Kidney epithelial cell (primary cell): ENCODE measurements at places on chromosomes 5 and 9. TPM values are rescaled to one million over a fixed set of nuclear protein-coding genes. Genes with fewer than 3 reads are reported as not detected.

- no peak for DNase-seq
Observed at GRCh38 chr9:130663258-130663976, 977 bp upstream of the PRDM12 start.

- DNase-seq: no peak
Observed at GRCh38 chr5:5615569-5615968, 193.1 kb downstream of the ICE1 start.

- DNase-seq: no peak
Observed at GRCh38 chr5:26024774-26025173, 1013.6 kb downstream of the CDH9 start.

GRCh38 chr5:6159832-6160430, 218.4 kb downstream of the MED10 start:
- no peak for DNase-seq

GRCh38 chr5:175872287-175873087, 1.1 kb downstream of the CPLX2 start:
- no peak for DNase-seq

COL15A1 gene
- total RNA-seq: 11.6 and 11.8 TPM in 2 replicates

PCDHAC2 gene
- 0.48 and 0.92 TPM in 2 replicates for total RNA-seq

IL9 gene
- total RNA-seq: not detected in 2 replicates

REEP2 gene
- total RNA-seq: 34.7 and 40.2 TPM in 2 replicates

BARHL1 gene
- not detected in 2 replicates for total RNA-seq

PLAC8L1 gene
- total RNA-seq: not detected in 2 replicates
